ENCODE measurements at places on chromosomes 16 and 17. TPM values are rescaled to one million over a fixed set of nuclear protein-coding genes. Genes with fewer than 3 reads are reported as not detected.

The NUDT7 gene
- total RNA-seq = 46.0 TPM

The FA2H gene
- 0.32 TPM for total RNA-seq

The MEFV gene
- 1.1 TPM for total RNA-seq

The FOXF1 gene
- 0.05 TPM for total RNA-seq

The SDF2 gene
- 31.5 TPM for total RNA-seq

The CXCL16 gene
- 3.9 TPM for total RNA-seq

The NPIPB6 gene
- 0.73 TPM for total RNA-seq

The UTS2R gene
- total RNA-seq = 0.76 TPM

The SLC7A6 gene
- 33.7 TPM for total RNA-seq

The IKZF3 gene
- total RNA-seq = 0.32 TPM

The C1QTNF8 gene
- total RNA-seq = 0.19 TPM

The ASGR2 gene
- 0.46 TPM for total RNA-seq

The TPSD1 gene
- 0.54 TPM for total RNA-seq

The CLEC3A gene
- not detected for total RNA-seq

The FZD2 gene
- 3.4 TPM for total RNA-seq

The FN3K gene
- 78.3 TPM for total RNA-seq

Data from Right ventricle myocardium inferior (tissue), 1 donor.